ENCODE measurements at places on chromosomes 12 and 14.

DNA sequence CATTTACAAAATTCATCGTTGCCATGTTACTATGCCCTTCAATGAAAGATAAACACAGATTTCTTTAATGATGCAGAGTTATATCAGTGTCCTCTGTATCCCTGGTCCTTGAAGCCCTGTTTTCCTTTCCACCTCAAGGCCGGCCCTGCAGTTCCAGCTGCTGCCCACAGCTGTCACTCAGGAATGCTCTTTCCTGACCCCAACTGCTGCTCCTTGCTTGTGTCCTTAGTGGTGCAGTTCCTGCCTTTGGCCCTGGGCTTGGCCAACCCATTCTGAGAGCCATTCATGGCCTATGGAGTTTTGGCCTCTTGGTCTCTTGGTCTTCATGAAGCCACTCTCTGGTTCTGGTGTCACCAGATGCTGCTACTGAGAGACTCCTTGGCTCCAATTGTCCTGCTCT is 93.1 kb downstream of the GAS2L3 start:
- no peak for DNase-seq

DNA sequence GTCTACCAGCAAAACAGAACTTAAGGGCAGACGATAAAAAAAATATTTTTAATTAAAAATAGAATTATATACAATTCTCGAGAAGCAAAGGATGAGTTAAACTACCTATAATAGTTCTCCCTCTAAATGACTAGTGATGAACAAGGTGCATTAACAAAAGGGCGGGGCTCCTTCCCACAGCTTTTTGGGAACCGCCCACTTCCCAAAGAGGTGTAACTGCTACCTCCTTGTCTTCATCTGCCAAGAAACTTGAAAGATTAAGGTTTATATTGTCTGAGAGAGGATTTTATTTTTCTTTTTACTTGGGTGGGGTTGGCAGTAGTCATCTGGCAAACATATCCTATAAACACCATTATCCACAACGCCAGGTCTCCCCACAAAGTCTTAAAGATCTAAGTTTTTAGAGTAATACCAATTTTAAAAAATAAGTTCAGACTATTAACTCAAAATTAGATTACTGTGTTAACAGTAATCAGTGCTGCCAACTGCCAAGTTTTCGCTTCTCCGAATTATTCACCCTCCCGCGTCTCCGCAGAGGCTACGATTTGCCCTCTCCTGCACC is 938 bp downstream of the RALGAPA1 start:
- peak; percentile 23 for DNase-seq

GRCh38 chr14:73787486-73788316 is 63.9 kb upstream of the PTGR2 start:
- DNase-seq, result no peak

DNA sequence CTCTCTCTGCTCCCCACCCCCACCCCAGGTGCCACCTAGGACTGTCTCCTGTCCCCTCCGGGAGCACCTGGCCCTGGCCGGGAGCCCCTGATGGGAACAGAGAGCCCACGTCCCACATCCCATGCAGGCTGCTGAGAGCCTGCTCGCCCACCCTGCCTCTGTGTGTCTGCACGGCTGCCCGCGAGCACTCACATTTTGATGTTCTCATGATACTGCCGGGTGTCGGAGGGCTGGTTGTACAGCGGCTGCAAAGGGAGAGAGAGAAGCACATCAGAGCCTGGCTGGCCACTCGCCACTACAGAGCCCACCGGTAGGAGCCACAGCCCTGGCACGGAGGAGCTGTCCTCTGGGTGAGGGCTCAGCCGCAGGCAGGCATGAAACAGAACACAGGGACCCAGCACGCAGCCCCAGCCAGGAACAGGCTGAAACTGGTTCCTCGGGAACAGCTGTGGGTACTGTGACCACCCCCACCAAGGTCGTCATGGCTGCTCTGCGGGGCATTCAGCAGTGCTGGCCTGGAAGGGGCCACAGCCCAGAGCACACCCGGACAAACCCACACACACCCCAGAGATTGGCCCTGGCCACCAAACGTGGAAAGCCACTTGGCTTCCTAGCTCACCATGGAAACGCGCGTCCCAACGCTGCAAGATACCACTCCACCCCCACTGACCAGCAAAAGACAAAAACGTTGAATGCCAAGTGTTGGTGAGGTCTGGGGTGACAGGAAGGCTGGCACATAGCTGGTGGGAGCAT is 117.6 kb downstream of the NCOR2 start:
- no peak for DNase-seq

DNA sequence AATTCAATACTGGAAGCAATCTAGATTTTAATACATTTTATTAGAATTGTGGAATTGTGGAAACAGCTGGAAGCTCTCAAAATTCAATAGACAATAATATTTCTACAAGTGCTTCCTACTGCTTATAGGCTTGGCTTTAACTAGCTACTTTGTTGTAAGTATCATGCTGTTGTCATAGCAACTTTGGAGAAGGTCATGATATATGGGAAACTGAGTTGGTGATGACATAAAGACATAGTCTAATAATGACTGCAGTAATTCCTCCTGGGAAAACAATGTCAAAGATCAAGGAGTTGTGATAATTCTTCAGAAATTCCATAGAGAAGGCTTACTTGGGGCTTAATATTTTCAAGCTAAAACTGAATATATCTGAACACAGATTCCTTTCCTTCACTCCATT is 266.6 kb downstream of the KIF21A start:
- no peak for DNase-seq

DNA sequence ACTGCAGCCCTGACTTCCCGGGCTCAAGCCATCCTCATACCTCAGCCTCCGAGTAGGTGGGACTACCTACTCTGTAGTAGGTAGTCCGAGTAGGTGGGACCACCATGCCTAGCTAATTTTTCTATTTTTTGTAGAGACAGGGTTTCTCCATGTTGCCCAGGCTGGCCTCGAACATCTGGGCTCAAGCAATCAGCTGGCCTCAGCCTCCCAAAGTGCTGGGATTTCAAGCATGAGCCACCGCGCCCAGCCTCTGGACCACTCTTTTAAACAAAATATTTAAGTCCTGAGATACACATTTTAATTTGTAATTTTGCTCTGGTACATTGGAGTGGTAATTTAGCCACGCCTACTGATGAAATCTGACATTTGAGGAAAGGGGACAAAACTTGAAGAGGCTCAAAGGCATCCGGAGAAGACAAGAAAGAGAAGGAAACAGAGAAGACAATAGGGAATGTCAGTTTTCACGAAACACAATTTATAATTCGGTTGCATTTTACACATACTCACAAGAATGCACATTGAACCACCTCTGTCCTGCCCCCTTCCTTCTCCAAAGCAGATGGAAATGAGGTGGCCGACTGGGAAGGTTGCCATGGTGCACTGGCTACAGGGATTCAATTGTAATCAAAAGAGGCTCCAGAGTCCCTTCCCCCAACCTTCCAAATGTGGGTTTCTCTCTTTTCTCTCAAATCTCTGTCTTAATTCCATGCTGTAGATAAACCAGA is 9.7 kb upstream of the TUBA1A start:
- peak; percentile 67 for DNase-seq

- DNase-seq, result no peak
These were observed 53.8 kb upstream of the GSC start for GRCh38 chr14:94823556-94824341.

DNA sequence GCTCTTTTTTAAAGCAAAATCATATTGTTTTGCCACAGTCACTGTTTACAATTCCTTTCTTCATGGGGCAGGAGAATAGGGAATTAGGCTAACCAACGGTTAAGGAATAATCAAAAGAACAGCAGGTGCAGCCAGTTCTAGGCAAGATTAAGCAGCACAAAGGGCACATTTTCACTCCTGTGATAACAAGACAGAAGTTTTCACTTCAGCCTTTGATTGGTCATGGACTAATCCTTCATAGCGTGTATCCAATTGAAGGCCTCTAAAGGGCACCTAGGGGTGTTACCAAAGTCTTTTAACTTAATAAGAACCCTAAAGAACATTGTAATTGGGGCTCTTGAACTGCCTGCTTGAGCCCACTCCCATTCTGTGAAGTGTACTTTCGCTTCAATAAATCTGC is 206.9 kb upstream of the AMIGO2 start:
- DNase-seq, result no peak

DNA sequence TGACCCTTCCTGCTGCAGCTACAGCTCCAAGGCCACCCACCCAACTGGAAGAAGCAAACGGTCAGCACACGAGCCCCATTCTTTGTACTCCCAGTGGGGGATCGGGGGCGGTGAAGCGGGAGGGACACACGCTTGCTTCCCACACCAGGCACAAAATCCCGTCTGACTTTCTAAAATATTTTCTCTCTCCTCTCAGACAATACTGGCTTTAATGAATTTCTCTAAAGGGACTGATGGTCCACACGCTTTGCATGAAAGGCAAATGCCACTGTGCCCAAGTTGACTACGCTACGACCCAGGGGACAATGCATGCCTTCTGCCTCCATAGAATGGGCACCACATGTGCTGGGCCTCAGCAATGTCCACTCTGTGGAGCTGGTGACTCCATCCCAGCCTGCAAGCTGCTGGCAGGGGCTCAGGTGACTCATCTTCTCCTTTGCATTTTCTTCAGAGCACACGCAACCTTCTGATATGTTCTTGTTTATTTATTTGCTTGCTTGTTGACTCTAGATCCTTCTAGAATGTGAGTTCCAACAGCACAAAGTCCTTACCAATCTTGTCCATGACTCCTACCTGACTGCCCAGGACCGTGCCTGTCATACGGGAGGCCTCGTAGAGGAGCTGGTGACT is 15.6 kb downstream of the SYNE3 start:
- no peak for DNase-seq

GRCh38 chr12:114025935-114026334 is 59.8 kb upstream of the RBM19 start:
- no peak for DNase-seq

- no peak for DNase-seq
These were observed 208.3 kb downstream of the EXOC5 start for GRCh38 chr14:57060276-57060955.

- DNase-seq, result no peak
These were observed at the start of gene CCDC77 for GRCh38 chr12:401235-402028. TSS of gene CCDC77 (plus strand) at chr12:401644. CDS start at chr12:409384, 7,740 bp downstream.

- DNase-seq, result no peak
These were observed 92.3 kb upstream of the SCAF11 start for GRCh38 chr12:46082490-46083200.

DNA sequence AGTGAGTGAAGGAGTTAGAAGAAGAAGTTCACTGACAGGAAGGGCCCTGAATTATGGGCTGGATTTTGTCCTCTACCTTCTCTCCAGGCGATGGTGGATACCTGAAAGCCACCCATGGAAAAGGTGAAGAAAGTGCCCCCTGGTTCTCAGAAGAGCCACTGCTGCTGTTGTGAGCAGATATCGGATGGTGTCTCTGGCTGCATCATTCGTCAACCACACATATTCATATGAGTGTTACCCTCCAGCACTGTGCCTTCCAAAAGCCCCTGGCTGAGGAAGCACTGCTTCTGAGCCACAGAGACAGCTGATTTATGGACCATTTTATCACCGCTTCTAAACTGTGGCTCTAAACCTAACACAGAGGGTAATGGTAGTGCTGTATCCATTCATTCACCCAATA is 2.0 kb upstream of the ACTN1 start:
- DNase-seq, result no peak

DNA sequence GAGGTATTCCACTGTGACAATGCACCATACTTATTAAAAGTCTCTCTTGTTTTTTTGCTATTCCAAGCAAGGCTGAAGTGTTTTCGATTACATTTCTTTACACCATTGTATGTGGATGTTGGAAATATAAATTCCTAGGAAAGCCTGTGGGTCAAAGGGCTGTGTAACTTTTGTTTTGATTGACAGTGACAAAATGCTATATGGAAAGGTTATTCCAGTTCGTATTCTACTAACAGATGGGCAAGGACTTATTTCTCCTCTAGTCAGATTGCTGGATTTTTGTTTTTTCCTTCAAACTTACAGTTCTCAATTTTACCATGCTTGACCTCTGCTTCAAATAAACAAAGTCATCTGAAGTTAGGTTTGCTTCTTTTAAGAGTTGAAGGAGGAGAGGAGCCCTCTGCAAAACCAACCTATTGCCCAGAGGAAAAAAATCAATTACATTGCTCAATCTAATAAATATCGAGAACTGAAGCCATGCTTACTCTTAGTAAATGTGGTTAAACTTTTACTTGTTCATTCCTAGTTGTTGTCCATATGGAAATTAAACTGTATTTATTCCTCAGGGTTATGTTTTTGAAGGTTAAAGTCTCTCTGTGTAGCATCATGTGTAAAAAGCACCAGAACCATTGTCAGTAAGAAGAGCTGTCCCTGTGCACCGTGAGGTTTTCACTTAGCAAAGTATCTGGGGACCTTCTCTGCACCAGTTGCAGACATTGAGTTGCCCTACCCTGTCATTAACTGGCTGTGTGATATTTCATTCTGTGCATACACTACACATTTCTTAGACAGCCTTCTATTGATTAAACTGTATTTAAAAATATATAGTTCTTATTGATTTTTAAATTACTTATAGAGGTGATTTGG is 26.9 kb downstream of the GLT1D1 start:
- no peak for DNase-seq

Data from NCI-H146 (cell line).